Lower lobe of right lung (tissue), 2 donors: ENCODE measurements at places on chromosomes 7 and 10.

GRCh38 chr10:114851336-114851735 lies 29.8 kb downstream of the FHIP2A start:
- H3K4me1 ChIP-seq, result no peaks in the 10 kb centered on the region
- no peaks in the 10 kb centered on the region for H3K27me3 ChIP-seq

DNA sequence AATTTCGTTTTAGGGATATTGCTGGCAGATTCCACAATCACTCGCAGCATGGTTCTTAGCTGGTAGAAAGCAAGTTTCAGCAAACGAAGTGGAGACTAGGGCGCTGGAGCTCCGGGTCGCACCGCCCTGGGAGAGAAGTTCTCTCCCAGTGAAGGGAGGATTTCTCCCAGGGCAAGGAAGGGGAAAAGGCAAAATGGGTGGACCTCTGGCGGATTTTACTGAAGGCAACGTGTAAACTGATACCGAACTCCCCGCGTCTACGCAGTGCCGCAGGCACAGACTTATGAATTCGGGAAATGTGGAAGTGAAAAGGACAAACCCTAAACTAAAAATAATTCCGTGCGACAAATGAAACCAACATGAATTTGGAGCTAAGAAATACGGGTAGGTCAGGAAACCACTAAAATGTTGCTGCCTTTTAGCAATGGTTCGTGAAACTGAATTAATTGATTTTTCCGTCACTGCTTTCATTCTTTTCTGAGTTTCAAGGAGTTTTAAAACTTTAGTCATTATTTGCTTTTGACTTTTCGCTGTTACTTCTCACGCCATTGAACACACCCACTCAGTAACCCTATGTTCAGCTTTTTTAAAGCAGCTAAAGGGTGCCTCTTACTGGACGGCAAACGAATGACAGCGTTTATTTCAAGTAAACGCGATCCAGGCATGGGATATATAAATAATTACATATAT lies at the start of gene MYOF:
MYOF (minus strand) TSS at position 190 of the 690 bp plus-strand sequence; CDS start at position 50, 140 bp downstream.
- H3K27me3 ChIP-seq, result no peaks in the 10 kb centered on the region
- peak within 1 kb of the TSS; percentile 63 for H3K4me3 ChIP-seq
- DNase-seq, result peak; percentile 62
- no peaks in the 10 kb centered on the region for H3K36me3 ChIP-seq
- peaks cover 30% of the 10 kb centered on the region for H3K4me1 ChIP-seq

GRCh38 chr10:102718220-102718619 lies 3.8 kb downstream of the SFXN2 start:
- no peaks in the 10 kb centered on the region for H3K27me3 ChIP-seq
- peak overlapping the region; percentile 11 for H3K27ac ChIP-seq
- H3K4me1 ChIP-seq, result peaks cover 7% of the 10 kb centered on the region
- no peak overlapping the region for H3K4me3 ChIP-seq

DNA sequence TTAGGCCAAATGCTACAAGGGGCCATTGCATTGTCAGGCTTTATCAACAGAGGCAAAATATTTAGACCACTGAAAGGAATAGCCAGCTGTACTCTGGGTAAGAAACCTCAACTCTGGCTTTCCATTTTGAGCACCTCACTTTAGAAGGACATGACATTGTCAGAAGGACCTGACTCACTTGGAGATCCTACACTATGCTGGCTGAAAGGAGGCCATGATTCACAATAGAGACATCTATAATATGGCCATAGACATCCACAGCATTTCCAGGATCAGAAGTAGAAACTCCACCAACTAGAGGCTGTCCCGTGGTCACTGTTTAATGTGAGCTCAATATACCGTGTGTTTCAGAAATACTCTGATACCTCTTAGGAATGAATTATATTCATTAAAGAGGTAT lies 140.9 kb downstream of the BTAF1 start:
- H3K4me1 ChIP-seq, result peaks cover under 1% of the 10 kb centered on the region
- no peaks in the 10 kb centered on the region for H3K36me3 ChIP-seq
- no peaks in the 10 kb centered on the region for H3K27me3 ChIP-seq
- no peak overlapping the region for H3K4me3 ChIP-seq
- no peak overlapping the region for H3K27ac ChIP-seq

GRCh38 chr10:71520042-71520441 lies 123.3 kb downstream of the CDH23 start:
- no peaks in the 10 kb centered on the region for H3K36me3 ChIP-seq
- no peak for DNase-seq
- H3K4me1 ChIP-seq, result no peaks in the 10 kb centered on the region
- H3K27ac ChIP-seq, result no peak overlapping the region
- H3K27me3 ChIP-seq, result no peaks in the 10 kb centered on the region
- H3K4me3 ChIP-seq, result no peak overlapping the region

GRCh38 chr7:135690566-135690965 lies 28.3 kb downstream of the STMP1 start:
- no peaks in the 10 kb centered on the region for H3K27me3 ChIP-seq
- no peak overlapping the region for H3K27ac ChIP-seq
- H3K4me1 ChIP-seq, result no peaks in the 10 kb centered on the region
- peaks cover 10% of the 10 kb centered on the region for H3K36me3 ChIP-seq

GRCh38 chr10:11097686-11098085 lies 80.0 kb downstream of the CELF2 start:
- peaks cover 10% of the 10 kb centered on the region for H3K4me1 ChIP-seq
- H3K27ac ChIP-seq, result no peak overlapping the region
- no peak overlapping the region for H3K4me3 ChIP-seq
- DNase-seq, result no peak
- no peaks in the 10 kb centered on the region for H3K27me3 ChIP-seq

DNA sequence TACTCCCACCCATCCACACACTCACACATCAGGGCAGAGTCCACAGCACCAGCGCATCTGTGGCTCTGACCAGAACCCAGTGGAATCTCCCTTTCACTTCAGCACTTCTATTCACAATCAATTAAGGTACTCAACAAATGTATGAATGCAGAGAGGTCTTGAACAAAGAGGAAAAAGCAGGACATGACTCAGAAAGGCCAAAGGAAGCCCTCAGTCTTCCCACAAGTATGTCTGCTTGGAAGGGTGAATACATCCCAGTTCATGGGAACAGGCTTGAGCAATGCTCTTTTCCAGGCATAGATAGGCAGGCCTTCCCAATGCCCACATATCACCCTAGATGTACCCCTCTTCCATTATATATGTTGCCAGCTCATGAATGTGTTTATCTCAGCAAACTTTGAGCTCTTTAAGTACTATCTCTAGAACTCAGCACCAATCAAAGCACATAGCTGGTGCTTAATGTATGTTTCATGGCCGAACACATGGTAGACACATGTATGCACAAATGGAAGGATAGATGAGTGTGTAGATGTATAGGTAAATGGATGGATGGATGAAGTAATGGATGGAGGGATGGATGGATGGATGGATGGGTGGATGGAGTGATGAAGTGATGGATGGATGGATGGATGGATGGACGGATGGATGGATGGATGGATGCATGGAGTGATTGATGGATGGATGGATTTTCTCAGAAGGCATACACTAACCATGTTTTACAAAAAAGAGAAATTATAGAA lies 507.6 kb downstream of the GRID1 start:
- DNase-seq, result no peak
- no peak overlapping the region for H3K27ac ChIP-seq
- no peaks in the 10 kb centered on the region for H3K36me3 ChIP-seq
- H3K27me3 ChIP-seq, result no peaks in the 10 kb centered on the region
- no peak overlapping the region for H3K4me3 ChIP-seq

- H3K4me1 ChIP-seq, result no peaks in the 10 kb centered on the region
- H3K27ac ChIP-seq, result no peak overlapping the region
- no peaks in the 10 kb centered on the region for H3K36me3 ChIP-seq
- DNase-seq, result no peak
These were observed 4.6 kb downstream of the OR6B1 start for GRCh38 chr7:144004703-144005102.

DNA sequence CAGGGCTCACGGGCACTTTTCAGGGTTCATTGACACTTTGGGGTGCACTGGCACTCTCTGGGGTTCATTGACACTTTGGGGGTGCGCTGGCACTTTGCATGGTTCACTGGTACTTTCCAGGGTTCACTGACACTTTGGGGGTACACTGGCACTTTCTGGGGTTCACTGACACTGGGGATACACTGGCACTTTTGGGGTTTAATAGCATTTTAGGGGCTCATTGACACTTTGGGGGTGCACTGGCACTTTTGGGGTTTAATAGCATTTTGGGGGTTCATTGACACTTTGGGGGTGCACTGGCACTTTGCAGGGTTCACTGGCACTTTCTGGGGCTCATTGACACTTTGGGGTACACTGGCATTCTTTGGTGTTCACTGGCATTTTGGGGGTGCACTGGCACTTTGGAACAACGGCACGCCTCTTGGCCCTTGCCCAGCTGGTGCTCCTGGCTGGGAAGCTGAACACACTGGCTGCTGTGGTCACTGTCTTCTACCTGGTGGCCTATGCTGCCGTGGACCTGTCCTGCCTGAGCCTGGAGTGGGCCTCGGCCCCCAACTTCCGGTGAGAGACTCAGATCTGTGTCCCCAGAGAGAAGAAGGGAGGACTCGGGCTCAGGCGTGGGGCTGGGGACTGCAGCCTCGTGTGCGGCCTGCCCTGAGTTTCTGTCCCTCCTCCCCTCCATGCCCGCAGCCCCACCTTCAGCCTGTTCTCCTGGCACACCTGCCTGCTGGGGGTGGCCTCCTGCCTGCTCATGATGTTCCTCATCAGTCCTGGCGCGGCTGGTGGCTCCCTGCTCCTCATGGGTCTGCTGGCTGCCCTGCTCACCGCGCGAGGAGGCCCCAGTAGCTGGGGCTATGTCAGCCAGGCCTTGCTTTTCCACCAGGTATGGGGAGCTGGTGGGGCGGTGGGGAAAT lies 6.2 kb upstream of the TRIP6 start:
- H3K4me3 ChIP-seq, result no peak overlapping the region
- peaks cover 15% of the 10 kb centered on the region for H3K4me1 ChIP-seq
- H3K27me3 ChIP-seq, result no peaks in the 10 kb centered on the region
- peaks cover 55% of the 10 kb centered on the region for H3K36me3 ChIP-seq
